LoVo (cell line): ENCODE measurements at places on chromosomes 11 and 22.

DNA sequence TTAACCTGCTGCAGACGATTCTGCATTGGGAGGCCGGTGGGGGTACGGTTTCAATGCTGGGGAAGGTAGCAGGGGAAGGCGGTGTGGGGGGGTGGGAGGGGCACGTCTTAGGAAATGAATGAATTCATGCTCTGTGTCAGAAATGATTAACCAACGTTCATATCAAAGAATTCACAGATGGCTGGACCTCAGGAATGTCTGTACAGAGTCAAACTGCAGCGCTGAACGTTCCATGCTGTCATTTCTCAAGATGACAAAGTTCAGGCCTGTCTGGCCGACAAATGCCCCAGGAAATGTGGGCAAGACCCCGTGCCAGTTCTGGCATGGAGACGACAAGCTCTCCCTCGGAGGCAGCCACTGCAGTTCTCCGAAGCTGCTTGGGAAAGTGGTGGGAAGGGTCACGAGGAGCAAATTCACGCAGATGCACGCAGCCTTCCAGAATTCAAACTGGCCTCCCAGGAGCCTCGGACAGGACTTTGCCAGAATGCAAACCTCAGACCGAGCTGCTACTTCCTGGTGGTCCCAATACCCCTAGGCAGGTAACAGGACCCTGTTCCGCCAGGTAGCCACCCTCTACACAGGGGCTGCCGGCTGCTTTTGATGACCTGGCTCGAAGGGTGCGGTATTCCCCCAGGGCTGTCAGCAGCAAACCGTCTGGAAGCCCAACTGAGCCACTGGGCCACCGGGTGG is 81.5 kb downstream of the TRMU start:
- no peak for DNase-seq

DNA sequence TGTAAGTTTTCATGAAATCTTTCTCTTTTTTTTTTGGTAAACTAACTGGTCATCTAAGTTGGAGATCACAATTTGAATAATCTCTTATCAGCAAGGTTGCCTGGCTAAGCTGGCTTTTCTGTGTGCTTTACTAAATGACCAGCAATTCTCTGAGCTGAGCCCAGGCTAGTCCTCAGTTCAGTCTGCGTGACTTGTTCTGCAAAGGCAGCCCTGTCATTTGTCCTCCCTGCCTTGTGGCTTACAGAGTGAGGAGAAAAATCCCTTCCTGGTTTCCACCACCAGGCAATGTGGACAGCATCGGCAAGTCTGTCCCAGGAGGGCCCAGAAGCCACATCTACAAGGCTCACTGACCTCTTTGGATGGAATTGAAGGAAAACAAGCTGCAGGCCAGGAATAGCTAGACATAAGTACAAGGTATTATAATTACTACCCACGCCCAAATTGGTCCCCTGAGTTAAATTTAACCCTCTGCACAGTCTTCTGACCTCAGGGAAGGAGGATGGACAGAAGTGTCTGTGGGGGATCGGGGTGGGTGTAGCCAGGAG is 108.6 kb downstream of the SCN3B start:
- no peak for DNase-seq

DNA sequence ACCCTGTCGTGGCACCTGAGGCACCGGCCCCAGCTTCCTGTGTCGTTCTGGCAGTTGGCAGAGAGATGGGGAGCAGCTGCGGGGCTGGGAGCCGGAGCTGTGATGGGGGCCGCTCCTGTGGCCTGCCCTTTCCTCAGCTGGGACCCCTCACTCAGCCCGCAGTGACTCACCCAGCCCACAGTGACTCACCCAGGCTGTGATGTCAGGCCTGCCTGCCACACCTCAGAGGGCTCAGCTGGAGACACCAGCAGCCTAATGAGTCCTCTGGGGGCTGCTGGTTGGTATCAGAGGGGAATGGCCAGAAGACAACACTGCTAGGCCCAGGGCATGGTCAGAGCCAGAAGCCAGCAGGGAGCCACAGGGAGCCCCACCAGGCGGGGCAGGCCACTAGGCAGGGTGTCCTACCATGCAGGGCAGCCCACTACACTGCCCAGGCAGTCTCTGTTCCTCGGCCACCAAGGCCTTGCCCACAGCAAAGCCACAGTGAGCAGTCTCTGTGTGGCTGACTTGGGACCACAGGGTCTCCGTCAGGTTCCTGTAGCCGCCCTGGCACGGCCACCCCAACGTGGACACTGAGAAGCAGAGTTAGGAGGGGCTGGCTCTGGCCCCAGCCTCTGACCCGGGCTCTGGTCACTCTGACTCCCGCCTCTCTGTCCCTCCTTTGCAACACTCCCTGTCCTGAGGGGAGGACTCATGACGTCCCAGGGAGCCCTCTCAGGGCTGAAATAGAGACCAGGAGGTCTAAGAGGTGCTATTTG is 4.2 kb upstream of the FXYD2 start:
- DNase-seq = no peak

- DNase-seq = peak; percentile 65
These were observed 1.2 kb downstream of the SLC37A4 start for GRCh38 chr11:119029340-119030028.

DNA sequence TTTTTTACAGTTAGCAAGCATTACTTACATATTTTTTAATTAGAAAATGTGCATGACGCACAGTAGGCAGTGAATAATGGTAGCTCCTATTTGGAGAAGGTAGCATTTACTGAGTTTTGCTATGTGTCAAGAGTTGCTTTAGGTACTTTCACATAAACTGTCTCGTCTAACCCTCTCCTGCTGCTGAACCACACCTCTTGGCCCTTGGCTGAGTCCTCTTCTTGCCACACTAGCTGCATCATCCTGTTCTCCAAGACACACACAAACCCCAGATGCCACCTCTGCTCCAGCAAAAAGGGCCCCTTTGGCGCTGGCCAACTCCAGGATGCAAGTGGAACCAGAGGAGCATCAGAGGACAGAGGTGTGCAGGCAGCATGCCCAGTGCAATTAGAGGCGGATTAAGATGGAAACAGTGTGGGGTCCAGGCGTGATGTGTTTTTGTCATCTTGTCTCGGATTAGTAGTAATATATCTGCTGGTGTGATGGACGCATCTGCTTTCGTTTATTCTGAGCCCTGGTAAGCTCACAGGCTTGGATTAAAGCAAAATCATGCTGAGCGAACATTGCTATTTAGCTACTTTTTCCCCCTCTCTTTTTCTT is 367.0 kb upstream of the CADM1 start:
- DNase-seq = no peak

GRCh38 chr11:118921121-118921928 is 4.4 kb downstream of the BCL9L start:
- no peak for DNase-seq

DNA sequence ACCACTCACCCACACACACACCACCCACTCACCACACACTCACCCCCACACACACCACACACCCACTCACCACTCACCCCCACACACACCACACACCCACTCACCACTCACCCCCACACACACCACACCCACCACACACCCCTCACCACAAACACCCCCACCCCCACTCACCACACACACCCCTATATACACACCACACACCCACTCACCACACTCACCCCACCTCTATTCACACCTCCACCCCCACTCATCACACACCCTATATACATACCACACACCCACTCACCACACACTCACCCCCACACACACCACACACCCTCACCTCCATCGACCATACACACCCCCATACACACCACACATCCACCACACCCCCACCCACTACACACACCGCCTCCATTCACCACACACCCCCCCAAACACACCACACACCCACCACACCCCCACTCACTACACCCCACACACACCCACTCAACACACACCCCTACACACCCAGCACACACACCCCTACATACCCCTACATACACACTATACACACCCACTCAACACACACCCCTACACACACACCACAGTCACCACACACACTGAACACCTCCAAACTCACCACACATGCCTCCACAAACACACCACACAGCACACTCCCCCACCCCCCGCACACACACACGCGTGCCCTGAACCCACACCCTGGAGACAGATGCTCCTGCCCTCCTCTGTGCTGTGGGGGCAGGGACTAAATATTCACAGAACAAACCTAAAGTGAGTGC is 19.0 kb upstream of the TTLL12 start:
- DNase-seq = no peak

DNA sequence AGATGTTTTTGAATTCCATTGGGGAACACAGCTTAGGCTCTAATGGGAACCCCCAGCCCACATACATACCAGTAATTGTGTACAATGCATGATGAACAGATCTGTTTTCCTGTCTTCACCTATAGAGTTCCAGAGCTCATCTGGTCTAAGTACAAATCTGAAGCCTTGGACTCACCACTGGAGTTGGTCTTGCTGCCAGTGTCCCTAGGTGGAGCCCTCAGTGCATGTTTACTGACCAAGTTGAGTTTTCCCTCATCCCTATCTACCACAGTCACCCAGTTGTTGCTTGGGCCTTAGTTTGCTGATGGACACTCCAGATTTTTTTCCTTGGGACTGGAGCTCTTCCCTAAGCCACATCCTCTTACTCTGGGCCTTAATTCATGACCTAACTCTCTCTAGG is 159.2 kb upstream of the DDI1 start:
- DNase-seq = no peak

DNA sequence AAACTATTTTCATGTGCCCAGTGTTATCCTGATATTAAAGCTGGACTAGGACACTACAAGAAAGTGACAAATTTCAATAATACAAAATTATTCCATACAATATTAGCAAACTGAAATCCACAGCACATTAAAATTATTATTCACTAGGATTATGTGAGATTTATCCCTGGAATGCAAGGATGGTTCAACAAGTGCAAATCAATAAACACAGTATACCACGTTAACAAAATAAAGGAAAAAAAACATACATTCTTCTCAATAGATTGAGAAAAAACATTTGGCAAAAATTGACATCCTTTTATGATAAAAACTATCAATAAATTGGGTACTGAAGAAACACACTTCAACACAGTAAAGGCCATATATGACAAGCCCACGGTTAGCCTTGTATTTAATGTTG is 1758.2 kb upstream of the RAG2 start:
- DNase-seq = no peak

GRCh38 chr11:16086229-16086819 is 270.0 kb downstream of the SOX6 start:
- DNase-seq = no peak

- no peak for DNase-seq
These were observed 3.6 kb upstream of the ARAP1 start for GRCh38 chr11:72755713-72756285.

GRCh38 chr11:14727746-14728145 is 84.1 kb downstream of the PDE3B start:
- no peak for DNase-seq

- DNase-seq = no peak
These were observed 1124.4 kb upstream of the TENM4 start for GRCh38 chr11:80565231-80565630.

- DNase-seq = no peak
These were observed 16.6 kb downstream of the OSBP start for GRCh38 chr11:59598961-59599360.

DNA sequence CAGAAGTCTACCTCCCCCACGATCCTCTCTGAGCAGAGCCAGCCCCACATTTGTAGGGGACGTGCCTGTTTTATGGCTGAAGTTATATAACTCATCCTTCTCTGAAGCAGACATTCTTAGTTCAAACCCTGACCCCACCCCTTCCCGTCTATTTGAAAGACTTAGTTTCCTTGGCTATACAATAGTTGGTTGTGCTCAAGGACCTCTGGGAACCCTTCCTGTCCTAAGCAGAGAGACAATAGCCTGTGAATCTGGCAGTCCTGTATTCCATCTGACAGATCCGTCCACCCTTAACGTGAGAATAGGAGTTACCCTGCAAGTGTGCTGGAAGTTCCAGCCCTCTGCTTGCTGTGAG is 75.2 kb downstream of the MN1 start:
- no peak for DNase-seq

DNA sequence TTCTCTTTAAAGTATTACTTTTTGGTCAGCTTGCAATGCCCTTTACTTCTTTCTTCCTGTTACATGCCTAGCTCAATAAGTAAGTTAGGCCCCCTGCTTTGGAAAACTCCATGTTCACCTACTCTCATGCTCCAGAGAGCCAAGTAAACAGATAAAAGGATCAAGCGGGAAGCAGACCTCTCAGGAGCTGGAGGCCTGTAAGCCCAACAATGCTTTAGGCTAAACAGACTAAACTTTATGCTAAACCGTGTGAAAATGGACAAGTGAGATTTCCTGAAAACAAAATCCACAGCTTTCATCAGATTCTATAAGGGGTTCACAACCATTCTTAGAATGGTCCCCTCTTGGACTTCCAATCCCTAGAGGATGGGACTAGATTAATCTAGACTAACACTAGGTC is 40.2 kb downstream of the CELF1 start:
- DNase-seq = no peak
